ENCODE measurements at places on chromosomes 12 and 14. TPM values are rescaled to one million over a fixed set of nuclear protein-coding genes. Genes with fewer than 3 reads are reported as not detected.

- no peak for DNase-seq
Observed at GRCh38 chr12:13144266-13144828, 40.9 kb upstream of the GSG1 start.

Gene ASCL1
- total RNA-seq: not detected

DNA sequence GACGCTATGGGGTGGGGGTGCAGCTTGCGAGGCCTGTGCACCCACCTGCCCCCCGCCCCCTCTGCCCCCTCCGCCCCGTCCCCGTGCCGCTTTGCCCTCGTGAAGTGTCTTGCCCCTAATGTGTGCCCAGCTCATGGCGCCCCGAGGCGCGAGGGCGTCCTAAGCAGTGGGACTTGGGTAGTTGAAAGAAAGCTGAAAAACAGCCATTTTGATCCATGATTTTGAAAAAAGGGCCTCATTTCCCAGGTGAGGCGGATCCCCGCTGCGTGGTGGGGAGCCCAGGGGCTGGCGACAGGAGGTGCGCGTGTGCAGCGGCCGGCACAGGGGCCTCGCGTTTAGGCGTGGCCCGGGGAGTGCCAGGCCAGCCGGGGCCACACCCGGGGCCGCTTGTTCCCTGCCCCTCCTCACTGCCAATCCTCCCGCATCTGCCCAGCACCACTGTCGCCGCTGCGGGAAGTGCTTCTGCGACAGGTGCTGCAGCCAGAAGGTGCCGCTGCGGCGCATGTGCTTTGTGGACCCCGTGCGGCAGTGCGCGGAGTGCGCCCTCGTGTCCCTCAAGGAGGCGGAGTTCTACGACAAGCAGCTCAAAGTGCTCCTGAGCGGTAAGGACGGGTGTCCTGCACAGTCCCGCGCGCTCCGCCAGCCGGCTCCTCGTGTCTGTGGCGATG lies 11.8 kb downstream of the ZFYVE21 start:
- peak; percentile 32 for DNase-seq

DNA sequence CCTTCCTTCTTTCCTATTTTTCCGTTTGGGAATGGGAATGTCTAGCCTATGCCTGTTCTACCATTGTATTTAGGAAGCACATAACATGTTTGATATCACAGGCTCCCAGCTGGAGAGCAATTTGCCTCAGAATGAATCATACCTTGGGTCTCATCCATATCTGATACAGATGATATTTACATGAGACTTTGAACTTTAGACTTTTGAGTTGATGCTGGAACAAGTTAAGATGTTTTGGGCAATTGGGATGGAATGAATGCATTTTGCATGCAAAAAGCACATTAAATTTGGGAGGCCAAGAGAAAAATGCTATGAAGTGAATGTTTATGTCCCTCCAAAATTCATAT lies 61.9 kb upstream of the BEGAIN start:
- DNase-seq: no peak

Gene SYT1
- 1.5 TPM for total RNA-seq

DNA sequence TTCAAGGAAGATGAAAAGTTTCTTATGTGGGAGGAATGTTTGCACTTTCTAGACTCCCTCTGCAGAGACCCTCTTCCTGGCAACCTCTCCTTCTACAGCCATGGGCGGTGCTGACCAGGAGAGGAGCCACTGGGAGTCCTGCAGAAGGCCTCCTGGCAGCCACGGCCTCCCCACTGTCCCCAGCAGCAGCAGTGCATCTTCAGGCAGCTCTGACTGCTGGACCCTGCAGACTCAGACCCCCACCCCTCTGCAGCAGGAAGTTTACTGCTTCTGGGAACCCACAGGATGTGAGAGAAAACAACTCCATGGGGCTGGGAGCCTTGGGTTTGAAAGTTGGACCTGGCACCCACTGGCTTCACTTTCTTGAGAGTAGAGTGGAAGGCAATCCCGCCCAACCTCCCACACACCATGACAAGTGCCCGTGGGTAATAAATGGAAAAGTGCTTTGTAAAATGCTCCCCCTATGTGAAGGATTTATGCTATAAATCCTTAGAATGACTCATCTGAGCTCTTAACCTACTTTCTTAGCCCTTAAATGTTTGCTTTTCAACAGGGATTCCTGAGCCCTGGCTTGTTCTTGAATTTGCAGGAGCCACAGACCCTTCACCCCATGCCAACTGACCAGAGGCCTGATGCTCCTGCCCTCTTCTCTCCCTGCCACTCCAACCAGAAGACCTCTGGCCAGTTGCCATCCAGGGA lies 37.5 kb upstream of the DDX11 start:
- no peak for DNase-seq

- DNase-seq: no peak
Observed at GRCh38 chr12:16261944-16262475, 15.5 kb downstream of the SLC15A5 start.

Data from aorta (tissue), 5 donors.